CD4-positive, alpha-beta T cell (primary cell): ENCODE measurements at places on chromosomes 13 and 19.

DNA sequence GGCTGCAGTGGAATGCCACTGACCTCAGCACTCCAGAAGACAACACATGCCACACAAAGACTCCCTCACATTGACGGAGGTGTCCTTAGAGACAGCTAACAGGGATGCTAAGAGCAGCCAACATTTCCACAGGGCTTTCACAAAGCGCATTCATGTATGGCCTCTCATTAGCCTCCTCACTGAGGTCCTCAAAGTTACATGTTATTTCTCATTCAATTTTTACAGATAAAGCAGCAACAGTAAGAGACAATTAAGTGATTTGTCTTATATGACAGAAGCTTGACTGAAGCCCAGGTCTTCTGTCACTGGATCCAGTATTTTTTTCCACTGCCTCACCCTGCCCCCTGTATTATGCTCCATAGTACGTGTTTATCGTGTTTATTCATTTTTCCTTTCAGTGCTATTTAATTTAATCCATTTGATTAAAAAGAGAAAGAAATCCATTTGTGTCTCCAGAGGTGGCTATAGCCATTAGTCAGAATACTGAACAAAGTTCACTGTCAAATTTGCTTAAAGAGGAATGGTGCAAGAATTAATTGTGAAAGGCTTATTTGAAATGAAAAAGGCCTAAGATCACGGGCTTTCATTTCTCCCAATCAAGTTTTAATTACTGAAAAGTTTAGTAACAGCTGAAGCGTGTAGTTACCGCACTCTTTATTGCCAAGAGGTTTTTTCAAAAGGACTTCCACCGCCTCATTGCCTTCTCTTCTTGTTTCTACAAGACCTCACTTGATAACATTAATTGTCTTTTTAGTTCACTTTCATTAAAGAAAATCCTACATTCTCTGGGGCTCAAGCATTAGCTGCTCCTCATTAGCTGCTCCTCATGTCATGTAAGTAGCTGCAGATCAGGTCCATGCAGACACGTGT is 115.0 kb downstream of the COG6 start:
- H3K27me3 ChIP-seq: no peaks in the 10 kb centered on the region
- H3K4me1 ChIP-seq: peaks cover 4% of the 10 kb centered on the region
- DNase-seq: no peak
- no peak overlapping the region for H3K27ac ChIP-seq
- no peak overlapping the region for H3K4me3 ChIP-seq

- H3K4me3 ChIP-seq: no peak overlapping the region
- H3K36me3 ChIP-seq: peaks cover 68% of the 10 kb centered on the region
- H3K27ac ChIP-seq: peak overlapping the region; percentile 40
- peaks cover 62% of the 10 kb centered on the region for H3K4me1 ChIP-seq
Measured at GRCh38 chr13:114079601-114080536, 52.6 kb downstream of the RASA3 start.

DNA sequence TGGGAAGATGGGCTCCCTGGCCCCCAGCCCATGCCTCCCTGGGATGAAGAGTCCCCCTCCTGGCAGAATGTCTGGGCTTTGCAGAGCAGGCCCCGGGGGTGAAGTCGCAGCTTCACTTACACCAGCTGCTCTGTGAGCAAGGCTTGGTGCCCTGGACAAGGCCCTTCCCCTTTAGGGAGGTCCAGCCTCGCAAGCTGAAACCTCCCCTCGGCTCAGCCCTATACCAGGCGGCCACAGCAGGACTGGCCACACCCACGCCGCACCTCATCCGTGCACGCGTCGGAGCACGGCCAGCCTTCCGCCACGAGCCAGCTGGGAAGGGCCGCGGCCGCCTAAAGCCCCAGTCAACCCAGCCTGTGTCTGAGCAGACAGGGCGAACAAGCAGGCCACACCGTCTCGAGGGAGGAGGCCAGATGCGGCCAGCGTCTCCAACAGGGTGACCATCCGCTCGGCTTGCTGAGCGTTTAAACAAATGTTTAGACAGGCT is 83.2 kb upstream of the MCF2L start:
- DNase-seq: no peak
- H3K4me3 ChIP-seq: no peak overlapping the region
- no peaks in the 10 kb centered on the region for H3K27me3 ChIP-seq
- H3K27ac ChIP-seq: no peak overlapping the region

- no peak overlapping the region for H3K27ac ChIP-seq
- peaks cover 35% of the 10 kb centered on the region for H3K36me3 ChIP-seq
- peaks cover 13% of the 10 kb centered on the region for H3K4me1 ChIP-seq
- peak overlapping the region; percentile 25 for H3K4me3 ChIP-seq
Measured at GRCh38 chr19:18058208-18059009, 28.3 kb downstream of the IL12RB1 start.

GRCh38 chr19:18832306-18833140 is 764 bp downstream of the UPF1 start:
- peak overlapping the region; percentile 81 for H3K27ac ChIP-seq
- peaks cover 53% of the 10 kb centered on the region for H3K4me1 ChIP-seq
- peaks cover 19% of the 10 kb centered on the region for H3K36me3 ChIP-seq

- H3K4me3 ChIP-seq: peak overlapping the region; percentile 80
- no peak for DNase-seq
- H3K27me3 ChIP-seq: no peaks in the 10 kb centered on the region
Measured at GRCh38 chr13:39037410-39037879, 444 bp downstream of the PROSER1 start.

- DNase-seq: no peak
- peaks cover 50% of the 10 kb centered on the region for H3K4me1 ChIP-seq
- H3K27me3 ChIP-seq: no peaks in the 10 kb centered on the region
- no peak overlapping the region for H3K27ac ChIP-seq
Measured at GRCh38 chr19:4970558-4971423, 1.9 kb downstream of the KDM4B start.

DNA sequence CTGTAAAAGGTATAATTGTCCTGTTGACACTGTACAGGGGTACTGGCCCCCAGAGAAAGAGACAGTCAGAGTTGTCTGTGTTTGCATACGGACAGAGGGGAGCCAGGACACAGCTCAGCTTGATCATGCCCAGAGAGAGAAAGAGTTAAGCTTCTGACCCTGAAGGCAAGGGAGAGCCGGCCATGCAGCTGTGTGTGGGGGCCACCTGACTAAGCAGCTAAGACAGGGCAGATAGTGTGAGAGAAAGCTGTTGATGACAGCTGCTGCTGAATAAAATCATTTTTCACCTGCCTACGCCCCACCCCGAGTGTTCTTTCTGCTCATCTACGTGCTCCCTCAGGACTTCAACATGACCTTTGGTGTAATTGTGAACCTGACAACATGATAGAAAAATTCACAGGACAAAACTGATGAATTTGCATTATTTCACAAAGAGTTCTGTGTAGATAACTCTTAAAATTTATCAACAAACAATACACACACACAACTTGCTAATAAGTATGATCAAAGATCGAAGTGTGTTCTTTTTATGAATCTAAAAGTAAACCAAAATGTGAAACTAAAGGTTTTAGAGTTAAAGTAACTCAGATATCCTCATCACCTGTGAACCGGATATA is 1294.3 kb upstream of the ATXN8OS start:
- H3K27ac ChIP-seq: no peak overlapping the region
- H3K4me3 ChIP-seq: no peak overlapping the region
- no peaks in the 10 kb centered on the region for H3K36me3 ChIP-seq
- no peaks in the 10 kb centered on the region for H3K27me3 ChIP-seq
- no peaks in the 10 kb centered on the region for H3K4me1 ChIP-seq

- H3K4me1 ChIP-seq: no peaks in the 10 kb centered on the region
- no peaks in the 10 kb centered on the region for H3K36me3 ChIP-seq
- DNase-seq: no peak
- H3K27ac ChIP-seq: no peak overlapping the region
Measured at GRCh38 chr19:46056536-46056935, 15.7 kb upstream of the IGFL4 start.

GRCh38 chr13:39776439-39776838 is 121.0 kb downstream of the COG6 start:
- H3K36me3 ChIP-seq: no peaks in the 10 kb centered on the region
- H3K27ac ChIP-seq: no peak overlapping the region
- H3K4me3 ChIP-seq: no peak overlapping the region

- H3K4me1 ChIP-seq: no peaks in the 10 kb centered on the region
- no peak overlapping the region for H3K4me3 ChIP-seq
- no peaks in the 10 kb centered on the region for H3K36me3 ChIP-seq
Measured at GRCh38 chr13:77820431-77821149, 98.0 kb downstream of the EDNRB start.
